ENCODE measurements at places on chromosomes 5 and 9.
A peak's percentile ranks its signal among the peaks of the same experiment; 100 is the strongest.

GRCh38 chr5:40834391-40834848 lies 602 bp downstream of the RPL37 start:
- peak; percentile 52 for DNase-seq

- DNase-seq: no peak
Observed at GRCh38 chr9:111621895-111622480, 9.1 kb upstream of the DNAJC25 start.

GRCh38 chr5:43312699-43313034 lies 545 bp downstream of the HMGCS1 start:
- DNase-seq: no peak

GRCh38 chr5:34511063-34511462 lies 145.1 kb upstream of the RAI14 start:
- DNase-seq: no peak

GRCh38 chr5:108681079-108681921 lies 66.4 kb upstream of the FER start:
- DNase-seq: peak; percentile 87

DNA sequence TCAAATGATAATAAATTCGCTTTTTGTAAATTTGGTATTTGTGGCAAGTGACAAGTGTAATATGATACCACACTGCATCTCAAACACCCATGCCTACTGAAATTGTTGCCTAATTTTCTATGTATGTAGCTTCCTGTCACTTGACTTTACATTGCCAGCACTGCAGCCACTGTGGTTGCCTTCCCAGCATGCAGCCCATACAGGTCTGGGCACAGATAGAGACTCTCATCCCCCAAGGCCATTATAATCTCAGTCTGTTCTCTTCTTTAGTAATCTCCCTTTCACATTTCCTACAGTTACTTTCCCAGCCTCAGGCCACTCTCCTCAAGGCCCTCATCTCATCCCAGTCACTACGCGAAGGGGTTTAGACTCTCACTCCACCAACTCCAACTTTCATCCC lies 1200.6 kb downstream of the PTPRD start:
- DNase-seq: no peak

DNA sequence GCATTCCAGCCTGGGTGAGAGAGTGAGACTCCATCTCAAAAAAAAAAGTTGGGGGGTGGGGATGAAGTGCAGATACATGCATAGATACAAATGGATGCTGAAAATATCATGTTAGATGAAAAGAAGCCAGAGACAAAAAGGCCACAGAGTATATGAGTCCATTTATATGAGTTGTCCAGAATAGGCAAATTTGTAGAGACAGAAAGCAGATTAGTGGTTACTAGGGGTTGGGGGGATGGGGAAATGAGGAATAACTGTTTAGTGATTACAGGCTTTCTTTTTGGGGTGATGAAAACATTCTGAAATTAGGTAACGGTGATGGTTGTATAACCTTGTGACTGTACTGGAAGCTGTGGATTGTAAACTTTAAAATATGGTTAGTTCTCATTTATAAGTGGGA lies 13.8 kb upstream of the LHFPL2 start:
- DNase-seq: no peak

- DNase-seq: no peak
Observed at GRCh38 chr5:105640328-105640727, 2030.4 kb downstream of the EFNA5 start.

DNA sequence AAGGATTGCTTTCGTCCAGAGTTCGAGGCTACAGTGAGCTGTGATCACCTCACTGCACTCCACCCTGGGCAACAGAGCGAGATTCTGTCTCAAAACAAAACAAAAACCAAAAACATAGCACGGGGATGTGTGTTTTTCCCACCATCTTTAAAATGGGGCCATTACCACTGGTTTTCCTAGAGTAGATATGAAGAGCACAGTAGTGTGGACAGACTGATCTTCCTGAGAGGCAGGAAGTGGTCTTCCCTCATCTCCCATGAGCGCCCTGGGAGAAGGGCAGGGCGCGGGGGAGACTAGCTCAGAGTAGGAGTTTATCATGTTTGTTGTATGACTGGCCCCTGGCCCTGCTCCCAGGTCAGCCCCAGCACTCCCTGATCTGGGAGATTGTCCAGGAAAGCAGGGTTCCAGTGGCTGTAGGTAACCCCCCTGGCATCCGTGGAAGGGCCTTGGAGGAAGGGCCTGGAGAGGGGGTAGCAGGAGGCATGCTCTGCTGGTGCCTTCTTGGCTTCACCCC lies 2.3 kb downstream of the SUSD3 start:
- peak; percentile 81 for DNase-seq

- DNase-seq: peak; percentile 85
Observed at GRCh38 chr5:98772415-98773213, 849 bp upstream of the RGMB start.

- DNase-seq: peak; percentile 1
Observed at GRCh38 chr5:120873083-120873482, 409.0 kb downstream of the PRR16 start.

- DNase-seq: no peak
Observed at GRCh38 chr5:78113689-78114264, 180.7 kb downstream of the AP3B1 start.

- DNase-seq: no peak
Observed at GRCh38 chr5:131679911-131680310, 44.9 kb upstream of the RAPGEF6 start.

DNA sequence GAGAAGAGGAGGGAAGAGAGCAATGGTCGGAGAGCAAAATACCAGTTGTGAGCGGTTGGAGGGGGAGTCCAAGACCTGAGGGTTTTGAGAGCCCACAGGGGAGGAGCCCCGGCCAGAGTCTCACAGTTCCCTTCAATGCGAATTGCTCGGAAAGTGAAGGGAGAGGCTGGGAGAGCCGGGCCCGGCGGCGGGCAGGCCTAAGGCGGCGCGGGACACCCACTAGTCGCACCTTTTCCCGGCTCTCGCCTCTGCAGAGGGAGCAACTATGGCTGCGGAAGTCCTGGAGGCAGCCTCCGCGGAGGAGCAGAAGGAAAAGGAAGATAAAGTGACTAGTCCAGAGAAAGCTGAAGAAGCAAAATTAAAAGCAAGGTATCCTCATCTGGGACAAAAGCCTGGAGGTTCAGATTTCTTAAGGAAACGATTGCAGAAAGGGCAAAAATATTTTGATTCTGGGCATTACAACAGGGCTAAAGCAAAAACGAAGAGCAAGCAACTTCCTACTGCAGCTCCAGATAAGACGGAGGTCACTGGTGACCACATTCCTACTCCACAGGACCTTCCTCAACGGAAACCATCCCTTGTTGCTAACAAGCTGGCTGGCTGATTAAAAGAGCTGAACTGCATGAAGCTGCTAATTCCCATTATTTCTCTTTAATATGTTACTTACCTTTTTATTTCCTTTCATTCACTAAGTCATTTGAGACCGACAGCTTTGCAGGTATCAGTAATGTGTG lies 6.5 kb upstream of the BTNL3 start:
- no peak for DNase-seq

GRCh38 chr5:159175547-159175946 lies 33.8 kb downstream of the RNF145 start:
- DNase-seq: no peak

- peak; percentile 37 for DNase-seq
Observed at GRCh38 chr5:131378721-131379541, 115.1 kb downstream of the CDC42SE2 start.

- no peak for DNase-seq
Observed at GRCh38 chr5:20498102-20498501, 510.1 kb upstream of the CDH18 start.

DNA sequence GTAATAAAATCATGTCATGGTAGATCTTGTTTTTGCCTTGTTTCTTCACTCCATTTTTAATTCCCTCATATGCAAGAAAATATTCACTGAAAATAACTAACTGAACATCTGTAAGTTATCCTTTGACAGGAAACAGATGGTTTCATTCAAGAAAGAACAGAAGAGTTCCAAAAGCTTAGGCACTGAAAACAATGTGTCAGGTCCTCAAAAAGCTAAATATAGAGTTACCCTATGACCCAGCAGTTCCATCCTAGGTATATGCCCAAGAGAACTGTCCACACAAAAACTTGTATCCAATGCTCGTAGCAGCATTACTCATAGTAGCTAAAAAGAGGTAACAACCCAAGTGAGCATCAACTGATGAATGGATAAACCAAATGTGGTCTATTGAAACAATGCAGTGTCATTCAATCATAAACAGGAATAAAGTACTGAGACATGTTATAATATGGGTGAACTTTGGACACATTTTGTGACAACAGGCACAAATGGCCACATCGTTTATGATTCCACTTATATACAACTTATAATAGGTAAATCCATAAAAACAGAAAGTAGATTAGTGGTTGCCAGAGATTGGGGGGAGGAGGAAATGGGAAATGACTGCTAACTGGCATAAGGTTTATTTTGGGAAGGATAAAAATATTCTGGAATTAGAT lies 231.0 kb downstream of the FRMD3 start:
- DNase-seq: no peak

- no peak for DNase-seq
Observed at GRCh38 chr9:76322810-76323209, 71.4 kb downstream of the RFK start.

DNA sequence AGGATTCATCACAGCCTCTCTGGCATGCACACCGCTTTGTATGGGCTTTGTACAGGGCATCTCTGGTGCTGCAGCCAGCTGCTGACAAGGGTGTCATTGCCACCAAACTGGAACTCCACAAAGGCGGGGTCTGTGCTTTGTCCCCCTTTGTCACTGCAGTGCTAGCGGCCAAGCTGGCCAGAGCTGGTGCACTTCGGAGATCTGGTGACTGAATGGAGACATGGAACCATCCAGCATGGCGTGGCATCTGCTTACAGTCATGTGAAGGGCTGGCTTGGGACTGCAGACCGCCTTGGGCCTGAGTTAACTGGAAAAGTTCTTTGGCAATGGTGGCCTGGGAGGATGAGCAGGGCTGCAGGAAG lies 18.7 kb upstream of the COL5A1 start:
- no peak for DNase-seq

DNA sequence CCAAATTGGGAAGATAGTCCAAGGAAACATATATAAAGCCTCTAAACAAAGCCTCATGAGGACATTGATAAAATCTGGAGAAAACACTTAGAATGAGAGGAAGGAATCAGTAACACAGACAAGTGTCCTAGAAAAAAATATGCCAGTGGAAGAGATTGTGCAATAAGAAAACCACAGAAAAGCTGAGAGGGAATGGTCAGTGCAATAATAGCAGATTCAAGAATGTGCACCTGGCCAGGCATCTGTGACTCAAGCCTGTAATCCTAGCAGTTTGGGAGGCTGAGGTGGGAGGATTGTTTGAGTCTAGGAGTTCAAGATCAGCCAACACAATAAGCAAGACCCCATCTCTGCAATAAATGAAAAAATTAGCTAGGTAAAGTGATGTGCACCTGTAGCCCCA lies 691.2 kb upstream of the CDH6 start:
- DNase-seq: no peak

- peak; percentile 76 for DNase-seq
Observed at GRCh38 chr5:159444441-159445082, 114.3 kb upstream of the IL12B start.

DNA sequence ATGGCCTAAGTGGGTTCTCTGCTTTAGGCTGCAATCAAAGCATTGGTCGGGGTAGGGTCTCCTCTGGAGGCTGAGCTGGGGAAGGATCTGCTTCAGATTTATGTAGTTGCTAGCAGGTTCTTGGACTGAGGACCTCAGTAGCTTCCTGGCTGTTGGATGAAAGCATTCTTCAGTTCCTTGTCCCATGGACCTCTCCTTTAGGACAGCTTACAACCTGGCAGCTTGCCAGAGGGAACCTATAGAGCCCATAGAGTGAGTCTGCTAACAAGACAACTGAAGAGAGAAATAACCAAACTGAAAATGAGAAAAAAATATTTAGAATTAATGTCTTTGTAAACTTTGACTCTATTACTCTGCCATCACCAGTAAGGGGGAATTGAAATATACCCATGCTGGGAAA lies 12.4 kb downstream of the MRPS30 start:
- DNase-seq: peak; percentile 2

GRCh38 chr9:137311986-137312851 lies 10.1 kb upstream of the NRARP start:
- DNase-seq: no peak

GRCh38 chr5:179906795-179907555 lies 722 bp downstream of the TBC1D9B start:
- DNase-seq: peak; percentile 59

GRCh38 chr9:4068449-4068848 lies 231.4 kb downstream of the GLIS3 start:
- no peak for DNase-seq

- DNase-seq: peak; percentile 26
Observed at GRCh38 chr5:74017786-74018211, 391.8 kb downstream of the ARHGEF28 start.

DNA sequence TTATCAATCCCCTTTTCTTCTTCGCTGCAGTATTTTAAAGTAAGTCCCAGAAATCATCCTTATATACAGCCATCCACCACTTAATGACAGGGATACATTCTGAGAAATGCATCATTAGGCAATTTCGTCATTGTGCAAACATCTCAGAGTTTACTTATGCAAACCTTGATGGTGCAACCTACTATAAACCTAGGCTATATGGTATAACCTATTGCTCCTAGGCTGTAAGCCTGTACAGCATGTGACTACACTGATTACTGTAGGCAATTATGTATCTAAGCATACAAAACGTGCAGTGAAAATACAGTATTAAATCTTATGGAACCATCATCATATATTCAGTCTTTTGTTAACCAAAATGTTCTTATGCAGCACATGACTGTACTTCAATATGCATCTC lies 36.8 kb downstream of the SAXO1 start:
- no peak for DNase-seq

DNA sequence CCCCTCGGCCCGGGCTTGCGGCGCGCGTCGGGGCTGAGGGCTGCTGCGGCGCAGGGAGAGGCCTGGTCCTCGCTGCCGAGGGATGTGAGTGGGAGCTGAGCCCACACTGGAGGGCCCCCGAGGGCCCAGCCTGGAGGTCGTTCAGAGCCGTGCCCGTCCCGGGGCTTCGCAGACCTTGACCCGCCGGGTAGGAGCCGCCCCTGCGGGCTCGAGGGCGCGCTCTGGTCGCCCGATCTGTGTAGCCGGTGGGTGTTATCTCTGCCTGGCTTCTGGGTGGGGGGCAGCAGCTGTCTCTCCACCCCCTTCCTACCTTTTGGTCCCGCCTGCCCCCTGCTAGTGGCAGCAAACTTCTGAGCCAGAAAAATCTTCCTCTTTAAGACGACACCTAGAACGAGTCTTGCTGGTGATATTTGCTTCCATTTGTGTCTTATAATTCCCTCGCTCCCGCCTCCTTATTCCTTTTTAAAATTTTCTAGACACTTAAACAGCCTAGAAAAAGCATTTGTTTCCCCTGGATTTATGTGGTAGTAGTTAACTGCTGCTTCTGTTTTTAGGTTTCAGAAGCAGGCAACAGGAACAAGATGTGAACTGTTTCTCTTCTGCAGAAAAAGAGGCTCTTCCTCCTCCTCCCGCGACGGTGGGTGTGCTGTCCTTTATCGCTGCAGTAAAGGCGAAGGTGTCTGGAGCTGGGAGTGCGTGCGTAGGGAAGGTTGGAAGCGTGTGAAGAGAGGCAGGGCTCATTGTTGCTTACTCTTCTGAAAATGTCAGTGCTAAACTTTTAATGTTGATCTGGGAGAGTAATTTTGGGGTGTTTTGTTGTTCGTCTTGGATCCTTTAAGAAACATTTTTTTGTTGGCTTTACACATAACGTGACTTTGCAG lies 554 bp downstream of the JAK2 start:
- peak; percentile 49 for DNase-seq

GRCh38 chr9:129258124-129258822 lies 80.2 kb upstream of the IER5L start:
- DNase-seq: peak; percentile 96

GRCh38 chr5:168318240-168318639 lies 26.8 kb downstream of the WWC1 start:
- no peak for DNase-seq

GRCh38 chr5:160165137-160166068 lies 46.2 kb upstream of the PWWP2A start:
- DNase-seq: peak; percentile 38

Data from cardiac muscle cell (in vitro differentiated cells and primary cell).